ENCODE measurements at places on chromosomes 12 and 14.

GRCh38 chr12:98446682-98447081 is 68.7 kb upstream of the TMPO start:
- DNase-seq, result no peak

- no peak for DNase-seq
These were observed 8.6 kb downstream of the CIPC start for GRCh38 chr14:77106666-77107065.

GRCh38 chr12:110249105-110249504 is 31.9 kb upstream of the ATP2A2 start:
- no peak for DNase-seq

DNA sequence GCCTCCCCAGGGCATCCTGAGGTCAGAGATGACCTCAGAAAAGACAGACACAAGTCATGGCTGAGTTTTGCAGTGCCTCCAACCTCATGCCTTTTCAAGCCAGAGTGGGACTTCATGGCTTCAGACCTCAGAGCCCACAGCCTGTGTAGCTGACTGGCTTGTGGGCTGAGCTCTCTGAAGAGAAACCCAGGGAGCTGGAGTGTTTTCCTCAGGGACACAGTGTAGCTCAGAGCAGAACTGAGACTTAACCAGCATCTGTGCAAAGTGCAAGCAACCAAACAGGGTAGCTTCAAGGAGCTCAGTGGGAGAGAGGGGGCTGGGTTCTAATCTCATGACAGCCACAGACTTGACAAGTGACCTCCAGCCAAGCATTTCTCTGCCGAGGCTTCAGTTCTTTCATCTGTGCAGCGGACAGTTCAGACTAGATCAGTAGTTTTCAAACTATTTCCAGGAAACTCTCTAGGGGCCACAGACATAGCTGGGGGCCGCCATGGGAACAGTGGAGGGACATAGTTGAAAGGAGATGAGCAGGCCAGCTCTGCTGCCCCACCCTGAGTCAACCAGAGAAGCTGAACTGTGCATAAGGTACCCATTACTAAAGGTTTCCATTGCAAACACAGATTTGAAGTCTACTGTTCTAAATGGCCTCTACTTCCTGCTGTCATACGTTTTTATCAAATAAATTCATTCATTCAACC is 80.0 kb downstream of the LGMN start:
- DNase-seq, result no peak

- DNase-seq, result no peak
These were observed 22.1 kb downstream of the BAZ1A start for GRCh38 chr14:34853041-34853440.

DNA sequence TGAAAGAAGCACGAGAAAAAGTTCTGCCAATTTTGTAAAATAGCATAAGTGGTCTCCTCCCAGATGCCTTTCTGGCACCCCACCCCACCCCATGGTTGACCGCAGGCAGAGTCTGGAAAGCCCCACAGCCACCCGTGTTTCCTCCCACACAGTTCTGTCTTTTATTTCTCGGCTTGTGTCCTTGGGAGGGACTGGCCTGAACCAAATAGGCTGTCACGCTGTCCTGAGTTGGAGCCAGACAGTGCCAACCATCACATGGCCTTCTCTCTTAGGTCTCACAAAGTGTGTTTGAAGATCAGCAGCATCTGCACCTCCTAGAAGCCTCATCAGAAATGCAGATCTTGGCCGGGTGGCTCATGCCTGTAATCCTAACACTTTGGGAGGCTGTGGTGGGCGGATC is 10.2 kb upstream of the LTA4H start:
- no peak for DNase-seq

DNA sequence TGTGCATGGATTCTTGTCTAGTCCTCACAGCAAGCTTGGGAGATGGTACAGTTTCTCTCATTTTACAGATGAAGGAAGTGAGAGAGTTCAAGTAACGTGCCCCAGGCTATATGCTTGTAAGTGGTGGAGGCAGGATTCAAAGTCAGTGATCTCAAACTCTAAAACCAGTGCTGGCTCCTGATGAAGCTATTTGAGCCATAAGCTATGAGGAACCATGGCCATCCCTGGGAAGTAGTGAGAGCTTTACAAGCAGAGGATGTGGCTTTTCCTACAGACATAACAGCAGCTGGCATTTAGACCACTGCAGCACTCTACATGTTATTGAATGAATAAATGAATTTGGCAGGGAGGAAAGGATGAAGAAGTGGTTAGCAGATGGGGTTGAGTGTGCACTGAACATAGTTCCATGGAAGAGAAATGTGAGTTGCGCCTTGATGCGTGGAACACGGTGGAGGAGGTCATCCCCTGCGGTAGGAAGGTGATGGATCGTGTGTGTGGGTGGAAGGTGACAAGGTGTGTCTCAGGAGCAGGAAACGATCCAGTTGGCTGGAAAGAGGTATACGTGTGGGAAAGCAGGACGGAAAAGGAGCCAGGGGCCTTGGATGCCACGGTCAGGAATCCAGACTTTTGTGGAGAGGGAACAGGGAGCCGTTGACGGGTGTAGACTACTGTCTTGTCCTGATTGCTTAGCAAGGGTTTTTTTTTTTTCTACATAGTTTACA is 65.2 kb downstream of the RFX4 start:
- no peak for DNase-seq

- no peak for DNase-seq
These were observed 4.9 kb downstream of the PTGDR start for GRCh38 chr14:52272375-52272774.

DNA sequence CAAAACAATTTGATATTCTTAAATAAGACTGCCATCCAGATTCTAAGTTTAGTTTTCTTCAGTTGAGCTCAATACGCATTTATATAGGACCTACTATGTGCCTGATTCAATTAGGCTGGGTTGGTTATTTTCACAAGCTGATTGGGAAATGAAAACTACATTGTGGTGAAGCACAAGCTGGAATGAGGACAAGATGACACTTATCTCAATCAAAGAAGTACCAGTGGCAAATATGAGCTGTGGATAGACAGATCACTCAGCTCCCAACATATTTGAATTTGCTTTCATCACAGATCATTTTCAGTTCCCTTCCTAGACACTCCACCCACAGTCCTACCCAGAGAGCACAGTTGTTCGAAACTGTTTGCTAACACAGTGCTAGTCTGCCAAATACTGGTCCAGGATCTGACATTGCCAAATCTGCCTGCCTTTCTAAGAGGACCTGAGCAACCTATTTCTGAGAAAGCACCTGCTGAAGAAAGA is 74.7 kb downstream of the LLPH start:
- no peak for DNase-seq

GRCh38 chr14:24098927-24099813 is 5.1 kb downstream of the PCK2 start:
- DNase-seq, result peak; percentile 57

DNA sequence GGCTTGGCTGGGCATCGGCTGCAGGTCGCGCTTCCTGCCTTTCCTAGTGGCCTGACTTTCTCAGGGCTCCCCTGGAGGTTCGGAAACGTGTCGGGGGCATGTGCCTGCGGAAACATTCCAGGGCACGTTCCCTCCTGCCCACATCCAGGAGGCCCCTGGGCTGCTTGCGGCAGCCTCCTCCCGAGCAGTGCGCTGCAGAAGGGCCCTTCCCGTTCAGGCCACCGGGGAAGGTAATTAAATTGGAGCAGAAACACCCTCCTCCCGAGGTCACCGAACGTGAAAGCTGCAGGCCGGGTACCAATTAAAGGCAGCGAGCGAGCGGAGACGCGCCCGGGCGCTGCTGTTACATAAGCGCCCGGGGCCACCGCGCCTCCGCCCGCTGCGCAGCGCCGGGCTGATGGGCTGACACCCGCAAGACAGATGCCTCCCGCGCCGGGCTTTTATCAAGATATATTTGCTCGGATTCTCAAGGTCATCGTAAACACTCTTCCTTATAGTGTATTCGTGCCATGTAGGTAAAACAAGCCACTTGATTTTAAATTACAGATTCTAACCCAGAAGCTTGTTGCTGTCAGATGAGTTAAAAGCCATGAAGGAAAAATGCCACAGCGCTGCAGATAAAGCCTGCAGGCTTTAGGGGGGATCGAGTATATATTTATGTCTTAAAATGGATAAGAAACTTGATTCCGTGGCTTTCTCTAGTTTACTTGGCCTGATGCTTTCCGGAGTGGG is 31.4 kb downstream of the SSPN start:
- no peak for DNase-seq

DNA sequence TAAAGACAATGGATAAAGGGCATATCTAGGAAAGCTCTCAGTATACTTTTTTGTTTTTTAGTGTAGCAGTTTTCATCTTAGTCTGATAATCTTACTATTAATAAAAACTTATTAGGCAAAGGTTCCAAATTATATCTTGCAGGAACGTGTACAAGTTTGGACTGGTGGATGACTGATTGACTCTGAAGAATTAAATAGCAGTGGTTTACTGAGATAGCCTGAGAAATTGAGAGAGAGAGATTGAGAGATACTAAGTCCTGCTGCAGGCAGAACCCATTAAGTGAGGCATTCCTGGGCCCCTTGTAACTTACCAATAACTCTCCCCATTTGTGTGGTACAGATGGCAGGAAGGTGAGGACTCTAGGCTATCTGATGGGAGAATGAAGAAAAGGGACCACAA is 80.2 kb upstream of the SLC38A2 start:
- no peak for DNase-seq

DNA sequence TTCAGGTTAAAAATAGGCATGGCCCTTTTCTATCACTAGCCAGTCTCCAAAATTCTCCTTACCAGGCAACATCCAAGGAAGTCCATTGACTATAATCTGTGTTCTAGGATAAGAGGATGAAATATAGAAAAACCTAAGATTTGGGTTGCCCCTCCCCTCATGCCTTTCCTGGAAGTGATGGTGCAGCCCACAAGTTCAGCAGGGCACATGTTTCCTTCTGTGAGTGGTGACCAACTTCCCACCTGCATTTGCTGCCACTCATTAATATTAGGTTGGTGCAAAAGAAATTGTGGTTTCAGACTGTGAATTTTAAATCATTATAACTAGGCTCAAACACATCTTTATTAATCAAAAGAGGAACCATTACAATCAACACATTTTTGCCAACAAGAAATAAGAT is 250.5 kb upstream of the FKBP4 start:
- DNase-seq, result no peak

DNA sequence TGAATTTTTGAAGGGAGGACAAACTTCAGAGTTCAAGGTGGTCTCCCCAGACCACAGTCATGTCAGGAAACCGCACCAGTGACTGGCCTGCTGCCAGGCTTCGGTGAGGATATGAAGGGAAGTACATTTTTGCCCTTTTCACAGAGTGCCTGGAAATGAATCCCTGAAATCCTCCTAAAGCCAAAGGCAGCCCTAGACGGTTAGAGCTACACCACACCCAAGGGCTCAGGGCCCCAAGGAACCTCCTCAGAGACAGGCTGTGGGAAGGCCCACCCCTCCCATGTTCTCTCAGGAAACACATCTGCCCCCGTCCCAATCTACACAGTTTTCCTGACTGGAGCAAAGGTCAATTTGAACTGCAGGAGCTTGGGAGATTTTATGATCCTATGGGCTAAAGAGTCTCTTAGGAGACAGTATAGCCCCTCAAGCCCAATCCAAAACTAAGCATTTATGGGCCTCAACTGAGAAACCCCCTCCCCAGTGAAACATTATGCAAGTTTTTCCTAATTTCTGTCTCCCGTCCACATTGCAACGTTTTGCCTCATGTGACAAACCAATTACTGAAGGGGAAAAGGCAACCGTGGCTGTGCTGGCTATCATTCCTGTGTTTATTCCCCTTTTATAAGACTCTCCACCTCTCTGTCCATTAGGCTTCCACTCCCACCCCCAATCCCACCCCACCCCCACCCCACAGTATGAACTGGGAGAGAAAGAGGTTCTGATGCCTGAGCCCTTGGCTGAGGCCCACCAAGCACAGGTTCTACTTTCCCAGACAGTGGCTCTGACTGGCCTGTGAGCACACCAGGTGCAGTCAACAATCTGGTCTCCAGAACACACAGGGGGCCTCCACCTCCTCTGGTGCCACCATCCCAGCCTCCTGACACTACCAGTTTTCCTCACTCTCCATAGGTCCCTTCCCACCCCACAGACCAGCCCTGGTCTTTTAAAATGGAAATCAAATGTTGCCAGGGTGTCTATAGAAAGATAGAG is 9.6 kb upstream of the RNASE1 start:
- DNase-seq, result no peak

DNA sequence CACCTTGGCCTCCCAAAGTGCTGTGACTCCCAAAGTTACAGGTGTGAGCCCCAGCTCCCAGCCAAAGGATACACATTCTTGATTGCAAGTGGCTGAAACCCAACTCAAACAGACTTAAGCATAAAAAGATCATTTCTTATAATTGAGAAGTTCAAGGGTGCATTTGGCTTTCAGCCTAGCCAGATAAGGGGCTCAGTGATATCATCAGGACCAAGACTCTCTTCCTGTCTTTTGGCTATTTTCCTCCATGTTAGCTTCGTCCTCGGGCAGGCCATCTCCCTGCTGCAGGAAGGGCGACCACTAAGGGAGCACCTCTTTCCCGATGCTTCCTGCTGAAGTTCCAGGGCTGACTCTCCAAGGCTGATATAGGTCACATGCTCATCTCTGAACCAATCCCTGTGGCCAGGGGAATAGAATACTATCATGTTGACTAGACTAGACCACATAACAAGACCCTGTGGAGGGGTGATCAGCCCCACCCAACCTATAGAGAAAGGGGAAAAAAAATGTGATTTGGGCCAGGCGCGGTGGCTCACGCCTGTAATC is 9.8 kb upstream of the KRT8 start:
- no peak for DNase-seq

DNA sequence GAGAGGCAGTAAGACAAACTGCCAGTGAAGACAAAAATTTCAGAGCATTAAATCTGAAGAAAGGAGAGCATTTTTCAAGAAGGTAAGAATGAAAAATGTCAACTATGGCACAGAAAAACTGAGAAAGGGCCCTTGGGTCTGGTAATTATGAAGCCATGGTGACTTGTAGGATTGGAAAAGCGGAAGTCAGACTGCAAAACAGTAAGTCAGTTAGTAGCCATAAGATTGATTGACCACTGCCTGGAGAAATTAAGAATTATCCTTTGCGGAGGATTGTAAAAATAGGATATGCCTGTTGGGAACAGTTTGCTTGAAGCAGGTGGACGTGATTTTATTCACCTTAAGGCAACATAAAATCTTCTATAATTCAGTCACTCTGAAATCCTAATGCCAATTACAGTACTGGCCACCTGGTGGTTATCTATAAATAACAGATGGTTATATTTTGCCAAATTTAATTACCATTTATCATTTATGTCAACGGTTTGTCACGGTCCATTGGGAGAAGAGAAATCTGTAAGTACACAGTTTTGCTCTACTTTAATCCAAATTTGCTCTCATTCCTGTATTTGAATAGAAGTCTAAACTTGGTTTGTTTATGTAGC is 127.1 kb upstream of the CNTN1 start:
- DNase-seq, result peak; percentile 98

DNA sequence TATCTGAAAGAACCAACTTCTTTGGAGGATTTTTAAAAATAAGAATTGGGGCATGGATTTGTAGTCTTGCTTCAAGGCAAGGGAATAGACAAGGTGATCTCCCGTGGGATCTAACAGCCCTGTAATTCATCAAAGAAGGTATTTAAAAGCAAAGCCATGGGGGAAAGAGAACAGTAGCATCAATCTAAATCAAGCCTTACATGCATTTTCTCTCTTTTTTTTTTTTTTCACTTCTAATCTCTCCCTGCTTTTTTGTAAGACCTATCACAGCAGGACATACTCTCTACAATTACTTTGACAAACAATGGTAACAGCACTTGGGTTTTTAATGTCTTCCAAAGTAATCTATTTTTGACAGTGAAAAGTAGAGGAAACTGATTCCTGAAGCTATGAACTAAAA is 367.9 kb downstream of the PAWR start:
- peak; percentile 63 for DNase-seq

- DNase-seq, result no peak
These were observed 4.2 kb downstream of the TTC9 start for GRCh38 chr14:70645892-70646291.

Measured in NCI-H1417 (cell line).